NCI-H2081 (cell line): ENCODE measurements at places on chromosomes 6 and 20.

DNA sequence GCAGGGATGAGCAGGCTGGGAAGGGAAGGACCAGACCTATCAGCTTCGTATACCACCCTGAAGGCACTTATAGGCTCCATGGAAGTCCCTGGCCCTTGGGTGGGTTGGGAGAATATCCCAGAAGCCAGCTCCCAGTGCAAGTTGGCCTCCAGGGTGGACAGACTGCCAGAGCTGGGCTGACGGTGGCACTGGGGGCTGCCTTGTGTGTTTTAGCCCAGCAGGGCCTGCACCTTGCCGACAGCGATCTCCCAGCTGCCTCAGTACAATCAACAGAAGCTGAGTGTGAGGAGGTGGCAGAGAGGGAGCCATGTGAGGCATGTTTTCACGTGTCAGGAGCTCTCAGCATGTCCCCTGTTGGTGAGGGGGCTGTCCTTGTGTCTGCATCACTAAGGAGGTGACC, 159.5 kb downstream of the VEGFA start:
- DNase-seq, result no peak

- DNase-seq, result no peak
Observed at GRCh38 chr6:4879741-4880275, 103.6 kb downstream of the CDYL start.

DNA sequence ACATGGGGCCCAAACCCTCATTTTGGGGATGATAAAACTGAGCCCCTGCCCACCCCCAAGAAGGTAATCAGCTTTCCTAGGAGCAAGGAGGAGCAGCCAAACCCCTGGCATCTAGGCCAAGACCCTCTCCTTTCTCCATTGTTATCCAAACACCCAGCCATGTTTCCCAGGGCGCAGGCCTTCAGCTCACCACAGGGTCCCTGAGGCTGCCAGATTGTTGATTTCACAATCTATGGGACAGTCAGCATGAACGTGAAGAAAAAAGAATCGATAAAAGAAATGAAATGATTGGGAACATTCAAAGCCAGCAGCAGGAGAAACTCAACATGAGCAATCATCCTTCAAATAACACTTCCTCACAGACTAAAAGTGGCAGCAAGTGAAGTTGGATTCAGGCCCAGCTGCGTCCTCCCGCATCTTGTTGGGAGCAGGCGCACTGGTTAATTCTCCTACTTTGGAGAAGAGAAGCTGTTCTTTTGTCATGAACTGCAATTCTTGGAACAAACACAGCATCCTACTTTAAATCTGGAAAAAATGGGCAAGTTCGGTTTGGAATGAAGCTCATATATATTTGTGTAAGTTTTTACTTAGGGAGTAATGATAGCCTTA, 241.8 kb upstream of the PRDM1 start:
- DNase-seq, result no peak

- DNase-seq, result no peak
Observed at GRCh38 chr6:36546308-36546919, 865 bp downstream of the STK38 start.

DNA sequence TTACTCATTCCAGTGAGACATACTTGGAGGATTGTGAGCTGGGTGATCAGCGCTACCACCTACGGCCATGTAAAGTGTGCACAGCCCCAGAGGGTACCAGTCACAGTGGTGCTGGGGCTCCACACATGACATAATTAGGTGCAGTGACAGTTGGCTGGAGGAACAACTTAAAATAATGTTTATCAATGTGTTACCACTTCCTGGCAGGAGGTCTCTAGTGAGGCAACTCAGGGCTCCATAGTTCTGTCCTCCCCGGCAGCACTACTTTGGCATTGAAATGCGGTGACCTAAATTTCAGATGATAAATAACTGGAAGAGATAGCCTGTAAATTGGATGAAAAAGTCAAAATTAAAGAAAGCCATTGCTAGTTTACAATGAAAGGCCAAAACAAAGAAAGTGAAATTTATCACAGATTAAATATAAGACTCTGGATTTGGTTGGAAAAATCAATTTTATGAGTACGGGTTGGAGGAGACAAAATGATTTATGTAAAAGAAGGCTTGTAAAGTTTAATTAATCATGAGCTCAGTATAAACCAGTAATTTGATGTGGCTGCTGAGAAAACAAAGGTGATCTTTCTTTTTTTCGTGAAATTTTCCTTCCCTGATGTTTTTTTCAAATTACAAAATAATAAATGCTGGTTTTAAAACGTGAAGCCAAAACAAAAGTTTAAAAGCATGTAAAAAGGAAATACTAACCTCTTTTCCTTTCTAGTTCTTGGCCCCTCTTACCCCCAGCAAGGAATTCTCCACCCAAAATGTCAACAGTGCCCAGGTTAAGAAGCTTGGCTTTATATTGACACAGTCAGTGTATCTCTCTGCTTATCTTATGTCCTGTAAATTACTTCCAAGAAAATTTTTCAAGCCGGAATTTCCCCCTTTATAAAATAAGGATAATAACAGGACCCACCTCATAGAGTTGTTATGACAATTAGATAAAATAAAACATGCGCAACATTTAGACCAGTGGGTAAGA, 126.7 kb upstream of the NOX3 start:
- no peak for DNase-seq

- no peak for DNase-seq
Observed at GRCh38 chr6:52650941-52651340, 20.0 kb upstream of the TMEM14A start.
